Posterior cingulate gyrus (tissue), 11 donors: ENCODE measurements at places on chromosomes 16 and 17.

- no peak for DNase-seq
Measured at GRCh38 chr16:87856791-87857228, 12.5 kb downstream of the SLC7A5 start.

DNA sequence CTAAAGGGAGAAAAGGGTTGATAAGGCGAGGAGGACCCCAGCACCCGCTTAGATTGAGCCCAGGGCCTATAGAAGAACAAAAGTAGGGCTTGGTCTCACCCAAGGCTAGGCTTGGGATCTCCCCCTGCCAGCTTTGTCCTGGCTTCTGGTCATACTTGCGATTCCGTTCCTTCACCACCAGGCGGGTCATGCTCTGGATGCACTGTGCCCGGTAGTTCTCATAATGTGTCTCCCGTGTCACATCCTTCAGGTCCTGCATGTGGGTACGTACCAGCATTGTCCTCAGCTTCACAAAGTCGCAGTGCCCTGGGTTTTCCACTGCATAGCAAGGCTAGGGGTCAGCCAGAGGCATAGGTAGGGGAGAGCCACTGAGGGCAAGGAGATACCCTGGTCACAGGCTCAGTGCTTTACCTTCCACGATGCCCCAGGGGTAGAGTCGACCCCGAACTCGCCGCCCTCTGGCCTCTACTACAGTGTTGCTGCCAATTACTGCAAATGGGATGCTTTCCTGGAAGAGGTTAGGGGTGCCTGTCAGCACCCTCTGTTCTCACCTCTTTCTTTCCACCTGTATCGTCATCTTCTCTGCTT, 6.5 kb upstream of the MTMR4 start:
- no peak for DNase-seq

- no peak for DNase-seq
Measured at GRCh38 chr17:51419476-51419875, 159.1 kb downstream of the UTP18 start.

GRCh38 chr17:41652461-41652970, 28.1 kb upstream of the KRT17 start:
- DNase-seq, result no peak

DNA sequence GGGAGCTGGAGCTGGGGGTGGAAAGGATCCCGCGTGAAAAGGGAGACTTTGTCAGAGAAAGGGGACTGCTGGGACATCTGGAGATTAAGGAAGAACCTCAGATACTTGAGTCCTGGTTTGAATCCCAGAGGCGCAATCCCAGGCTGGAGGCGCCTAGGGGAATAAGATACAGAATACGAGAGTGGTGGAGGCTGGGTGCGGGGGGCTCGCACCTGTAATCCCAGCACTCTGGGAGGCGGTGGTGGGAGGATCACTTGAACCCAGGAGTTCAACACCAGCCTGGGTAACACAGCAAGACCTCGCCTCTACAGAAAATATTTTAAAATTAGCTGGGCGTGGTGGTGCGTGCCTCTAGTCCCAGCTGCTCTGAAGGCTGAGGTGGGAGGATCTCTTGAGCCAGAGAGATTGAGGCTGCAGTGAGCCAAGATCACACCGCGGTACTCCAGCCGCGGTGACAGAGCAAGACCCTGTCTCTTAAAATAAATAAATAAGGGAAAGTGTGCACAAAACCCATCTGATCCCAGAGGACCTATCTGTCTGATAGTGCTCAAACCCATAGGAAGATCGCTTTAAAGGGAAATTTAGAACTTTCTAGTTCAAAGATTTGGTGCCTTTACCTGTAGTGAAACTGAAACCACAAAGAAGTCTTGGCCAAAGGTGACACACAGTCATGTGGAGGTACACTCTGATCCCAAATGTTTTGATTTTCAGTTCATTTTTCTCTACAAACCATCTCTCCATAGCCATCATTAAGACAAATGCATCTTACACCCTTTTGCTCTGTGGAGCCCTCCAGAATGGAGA, 617 bp upstream of the SCRN2 start:
- no peak for DNase-seq
